Kasumi-1 (cell line): ENCODE measurements at places on chromosomes 3 and 15.

DNA sequence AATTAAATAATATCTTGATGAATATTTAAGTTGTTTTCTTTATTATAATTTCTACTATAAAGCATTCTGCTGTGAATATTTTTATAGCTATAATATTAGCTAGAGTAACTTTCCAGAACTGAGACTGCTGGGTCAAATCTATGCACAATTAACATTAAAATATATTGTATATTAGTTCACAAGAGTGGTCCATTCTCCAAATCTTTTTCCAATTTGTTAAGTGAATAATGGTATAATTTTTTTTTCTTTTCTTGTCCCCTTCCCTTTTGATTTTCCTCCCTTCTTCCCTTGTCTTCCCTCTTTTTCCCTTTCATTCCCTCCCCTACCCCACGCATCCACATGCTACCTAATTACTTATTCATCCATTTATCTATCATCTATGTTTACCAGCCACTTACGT is 977.5 kb downstream of the TUSC7 start:
- DNase-seq = no peak

- DNase-seq = no peak
Measured at GRCh38 chr15:85097250-85097649, 115.6 kb downstream of the PDE8A start.

DNA sequence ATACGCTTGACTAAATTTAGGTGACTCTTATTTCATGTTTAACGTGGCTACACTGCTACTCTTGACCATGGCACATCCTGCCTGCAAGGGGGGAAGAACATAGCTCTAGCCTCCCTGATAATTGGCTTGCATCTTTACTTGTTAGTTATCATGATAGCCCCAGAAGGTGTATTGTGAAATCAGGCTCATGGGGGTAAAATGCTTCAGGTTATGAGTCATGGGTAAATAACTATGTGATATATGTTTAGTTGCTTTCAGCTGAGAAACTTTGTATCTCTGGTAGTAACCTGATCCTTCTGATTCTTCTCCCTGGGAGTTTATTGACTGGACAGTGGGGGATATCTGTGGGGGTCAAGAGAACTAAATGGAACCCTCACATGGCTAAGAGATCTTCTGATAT is 660.8 kb upstream of the UBE2E2 start:
- no peak for DNase-seq

DNA sequence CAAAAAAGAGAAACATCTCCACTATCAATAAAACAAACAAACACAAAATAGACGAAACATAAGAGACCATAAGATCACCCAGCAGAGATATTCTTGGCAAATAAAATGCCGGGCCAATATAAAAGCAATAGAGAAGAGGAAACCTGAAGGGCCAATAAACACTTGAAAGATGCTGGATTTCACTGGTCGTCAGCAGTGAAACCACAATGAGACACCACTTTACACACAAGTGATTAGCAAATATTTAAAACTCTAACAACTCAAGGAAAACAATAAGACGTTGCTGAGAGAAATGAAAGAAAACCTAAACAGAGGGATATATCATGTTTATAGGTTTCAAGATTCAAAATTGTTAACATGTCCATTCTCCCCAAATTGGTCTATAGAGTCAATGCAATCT is 148.5 kb downstream of the WDR76 start:
- no peak for DNase-seq

DNA sequence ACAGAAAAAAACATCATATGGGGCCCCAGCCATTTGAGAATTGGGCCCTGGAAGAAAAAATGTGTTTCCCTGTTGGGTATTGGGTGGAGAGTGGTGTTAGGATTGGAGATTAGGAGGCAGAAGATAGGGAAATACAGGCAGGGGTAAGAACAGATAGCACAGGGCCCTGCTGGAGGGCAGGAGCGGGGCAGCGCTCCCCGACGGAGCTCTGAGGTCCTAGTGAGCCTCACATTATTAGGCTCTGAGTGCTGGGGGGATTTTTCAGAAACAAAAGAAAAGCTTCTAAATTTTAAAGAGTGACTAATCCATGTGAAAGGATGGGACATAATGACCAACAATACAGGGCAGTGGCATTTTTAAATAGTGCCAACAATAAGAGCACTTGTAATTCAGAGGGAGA is 241.2 kb downstream of the SOX2 start:
- DNase-seq = no peak
